Smooth muscle cell of bladder (primary cell): ENCODE measurements at places on chromosomes 6 and 20. TPM values are rescaled to one million over a fixed set of nuclear protein-coding genes. Genes with fewer than 3 reads are reported as not detected.

RFX6 gene
- total RNA-seq, result not detected in 2 replicates

USP49 gene
- 2.0 and 2.4 TPM in 2 replicates for total RNA-seq

SOBP gene
- 4.2 and 5.3 TPM in 2 replicates for total RNA-seq

OR2B2 gene
- total RNA-seq, result not detected in 2 replicates

PDE10A gene
- 37.3 and 89.7 TPM in 2 replicates for total RNA-seq

PACRG gene
- total RNA-seq, result 0.14 TPM in 1 of 2 replicates, not detected in the other

LY6G6C gene
- total RNA-seq, result not detected in 2 replicates

SAPCD1 gene
- total RNA-seq, result 0.28 TPM in 2 replicates

SYCP2L gene
- 0.09 and 0.14 TPM in 2 replicates for total RNA-seq

SLC23A2 gene
- 10.0 and 20.1 TPM in 2 replicates for total RNA-seq

NANP gene
- total RNA-seq, result 6.3 and 9.3 TPM in 2 replicates

CD24 gene
- total RNA-seq, result 0.57 and 0.83 TPM in 2 replicates

EDN3 gene
- not detected in 2 replicates for total RNA-seq

ARMC12 gene
- 0.28 and 0.65 TPM in 2 replicates for total RNA-seq

KHDRBS2 gene
- total RNA-seq, result not detected in 2 replicates

ZNF391 gene
- 0.85 and 0.92 TPM in 2 replicates for total RNA-seq

LAMP5 gene
- under 0.01 and 0.09 TPM in 2 replicates for total RNA-seq

SLC22A16 gene
- not detected in 2 replicates for total RNA-seq

DEFB132 gene
- total RNA-seq, result not detected in 2 replicates

PSMG4 gene
- total RNA-seq, result 42.2 and 46.6 TPM in 2 replicates

SYNDIG1 gene
- total RNA-seq, result 1.1 and 1.9 TPM in 2 replicates

CCN6 gene
- total RNA-seq, result not detected in 2 replicates

NR2E1 gene
- not detected in 2 replicates for total RNA-seq

MCCD1 gene
- total RNA-seq, result not detected in 2 replicates

OR12D1 gene
- total RNA-seq, result not detected in 2 replicates

GINS1 gene
- 1.3 and 1.4 TPM in 2 replicates for total RNA-seq

EEF1A2 gene
- total RNA-seq, result 1.3 and 3.0 TPM in 2 replicates

BPIFB1 gene
- total RNA-seq, result not detected in 2 replicates

MAVS gene
- 12.5 and 16.9 TPM in 2 replicates for total RNA-seq

NRN1 gene
- 0.28 TPM in 1 of 2 replicates, not detected in the other for total RNA-seq

PDYN gene
- not detected in 2 replicates for total RNA-seq

CARMIL1 gene
- total RNA-seq, result 26.2 and 30.6 TPM in 2 replicates
